Stimulated activated CD8-positive, alpha-beta memory T cell treated with anti-CD3 and anti-CD28 coated beads, Interleukin-15, amount 100 ng/mL, for 24 hours (primary cell): ENCODE measurements at places on chromosomes 1 and 21.

GRCh38 chr1:65310078-65310587 lies 790 bp downstream of the DNAJC6 start:
- DNase-seq: no peak

DNA sequence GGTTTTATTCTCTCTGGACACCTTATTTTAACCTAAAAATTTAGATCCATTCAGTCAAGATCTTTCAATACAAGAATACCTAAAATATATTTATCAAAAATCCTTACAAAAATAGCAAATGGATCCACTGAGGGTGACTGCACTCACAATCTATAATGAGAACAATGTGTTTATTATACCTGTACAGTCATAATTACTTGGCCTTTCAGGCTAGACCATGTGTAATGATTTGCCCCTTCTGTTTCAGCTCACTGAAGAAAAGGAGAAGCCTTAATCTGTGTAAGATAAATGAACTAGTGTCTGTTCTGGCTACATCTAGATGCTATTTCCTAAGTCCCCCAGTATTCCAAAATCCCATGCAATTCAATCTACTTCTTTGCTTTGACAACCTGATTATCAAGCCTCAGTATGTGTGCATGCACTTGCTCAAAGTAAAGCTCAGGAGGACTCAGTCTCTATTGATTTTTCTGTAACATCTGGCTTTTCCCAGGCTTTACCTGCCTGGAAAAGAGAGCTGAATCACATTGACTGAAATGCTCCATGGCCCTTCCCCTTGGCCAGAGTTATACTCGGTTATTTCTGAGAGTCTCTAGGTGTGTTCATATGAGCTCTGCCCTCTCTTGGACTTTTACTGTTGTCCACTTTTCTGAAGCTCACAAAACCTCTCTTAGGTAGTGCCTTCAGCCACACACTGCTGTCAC lies 27.6 kb downstream of the CRP start:
- no peak for DNase-seq

DNA sequence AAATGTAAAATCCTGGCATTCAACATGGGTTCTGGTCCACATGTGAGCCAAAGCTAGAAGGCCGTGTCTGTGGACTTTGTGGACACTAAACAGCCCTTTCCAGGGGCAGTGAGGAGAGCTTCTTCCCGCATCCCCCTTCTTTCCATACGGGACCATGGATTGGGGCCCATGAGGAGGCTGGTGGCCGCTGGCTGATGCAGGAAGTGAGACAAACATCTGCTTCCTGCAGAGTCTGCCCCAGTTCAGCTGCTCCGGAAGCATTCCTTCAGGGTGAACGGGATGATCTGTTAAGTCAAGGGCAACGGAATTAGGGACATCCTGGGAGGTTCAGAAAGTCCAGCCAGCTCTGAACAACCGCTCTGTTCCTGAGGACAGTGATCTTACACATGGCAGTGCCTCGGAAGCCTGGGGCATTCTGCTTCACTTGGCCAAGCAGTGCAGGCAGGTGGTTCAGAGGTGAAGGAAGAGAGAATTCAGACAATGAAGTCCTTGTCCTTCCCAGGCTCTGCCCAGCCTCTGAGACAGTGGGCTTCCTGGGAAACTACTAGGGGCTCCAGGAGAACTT lies 1.5 kb downstream of the CA6 start:
- no peak for DNase-seq

DNA sequence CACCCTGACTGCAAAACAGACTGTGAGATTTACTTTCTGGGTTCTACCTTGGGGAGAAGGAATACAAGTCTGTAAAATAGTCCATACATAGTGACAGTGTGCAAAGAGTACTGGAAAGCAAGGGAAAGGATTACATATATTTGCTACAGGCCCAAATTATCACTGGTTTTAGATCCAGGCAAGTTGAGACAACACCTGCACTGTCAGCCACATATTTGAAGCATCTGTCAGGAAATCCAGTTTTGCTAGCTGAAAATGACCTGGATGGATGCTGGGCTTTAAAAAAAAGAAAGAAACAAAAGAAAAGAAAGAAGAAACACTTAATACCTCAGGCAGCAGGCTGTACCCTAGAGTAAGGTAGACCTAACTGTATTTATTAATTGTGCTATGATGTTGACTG lies 23.9 kb upstream of the SPRR2G start:
- no peak for DNase-seq

- no peak for DNase-seq
These were observed 18.0 kb downstream of the PCP4 start for GRCh38 chr21:39885119-39885848.

GRCh38 chr1:212606395-212607205 lies 2.0 kb upstream of the ATF3 start:
- DNase-seq: peak; percentile 3

DNA sequence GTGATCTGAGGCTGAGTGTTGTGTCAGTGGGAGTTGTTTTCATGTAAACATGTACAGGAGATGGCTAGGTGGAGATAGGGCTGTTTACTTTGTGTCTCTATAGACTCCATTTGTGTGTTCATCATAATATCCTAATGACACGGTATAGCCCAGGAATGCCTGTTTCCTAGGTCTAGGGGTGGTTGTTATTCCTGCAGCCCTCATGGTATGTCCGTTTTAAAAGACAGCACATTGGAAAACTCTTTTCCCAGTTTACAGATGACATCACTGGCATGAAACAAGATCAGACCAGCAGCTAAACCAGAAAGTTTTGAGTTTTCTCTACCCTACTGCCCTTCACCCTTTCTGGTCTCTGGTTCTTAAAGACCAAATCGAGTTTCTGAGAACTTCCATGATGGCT lies 227.3 kb upstream of the TMEM51 start:
- no peak for DNase-seq

GRCh38 chr1:117541585-117541984 lies 64.3 kb upstream of the TENT5C start:
- no peak for DNase-seq

- DNase-seq: no peak
These were observed at the start of gene SPRR3 for GRCh38 chr1:153001382-153001781. Gene SPRR3, plus strand, starts transcription at chr1:153001749. Its CDS starts 1,272 bp downstream, at chr1:153003021.

DNA sequence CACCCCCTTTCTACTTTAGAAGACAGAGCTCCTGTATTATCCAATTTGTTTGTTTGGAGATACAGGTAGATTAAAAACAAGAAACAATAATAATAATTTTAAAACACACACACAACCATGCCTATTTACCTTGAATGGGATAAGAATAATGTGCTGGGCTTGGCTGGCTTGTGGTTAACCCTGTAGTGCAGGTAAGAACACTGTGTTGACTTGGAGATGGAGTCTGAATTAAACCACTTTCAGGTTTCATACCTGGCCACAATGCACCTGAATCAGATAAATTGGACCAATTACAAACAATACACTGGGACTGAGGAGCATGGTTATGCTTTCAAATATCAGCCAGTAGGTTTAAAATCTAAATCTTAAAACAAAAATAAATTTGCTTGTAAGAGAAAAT lies 60.8 kb downstream of the EYA3 start:
- no peak for DNase-seq

DNA sequence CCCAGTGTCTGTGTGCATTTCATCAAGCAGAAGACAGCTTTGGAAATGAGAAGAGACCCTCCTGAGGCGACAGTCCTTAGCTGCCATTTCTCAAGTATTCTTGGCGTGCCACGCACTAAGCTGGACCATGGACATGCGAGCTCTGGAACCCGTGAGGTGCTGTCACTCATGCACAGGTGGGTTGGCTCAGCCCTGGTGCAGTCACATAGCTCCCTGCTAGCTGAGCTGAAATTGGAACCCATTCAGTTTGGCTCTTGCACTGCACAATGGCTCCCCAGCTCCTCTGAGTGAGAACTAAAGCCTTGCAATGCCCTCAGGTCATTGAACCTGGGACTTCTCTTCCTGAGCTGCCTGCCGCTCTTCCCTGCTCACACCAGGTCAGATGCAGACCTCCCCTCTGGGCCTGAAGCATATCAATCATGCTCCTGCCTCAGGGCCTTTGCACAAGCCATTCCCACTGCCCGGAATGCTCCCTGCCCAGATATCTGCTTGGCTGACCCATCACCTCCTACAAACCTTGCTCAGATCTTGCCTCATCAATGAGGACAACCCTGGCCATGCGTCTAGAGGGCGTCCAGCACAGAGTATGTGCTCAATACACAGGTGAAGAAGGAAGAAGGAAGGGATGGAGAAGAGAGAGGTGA lies 6.3 kb upstream of the SRARP start:
- no peak for DNase-seq

- DNase-seq: no peak
These were observed 142.7 kb upstream of the SERTAD4 start for GRCh38 chr1:210089855-210090254.

DNA sequence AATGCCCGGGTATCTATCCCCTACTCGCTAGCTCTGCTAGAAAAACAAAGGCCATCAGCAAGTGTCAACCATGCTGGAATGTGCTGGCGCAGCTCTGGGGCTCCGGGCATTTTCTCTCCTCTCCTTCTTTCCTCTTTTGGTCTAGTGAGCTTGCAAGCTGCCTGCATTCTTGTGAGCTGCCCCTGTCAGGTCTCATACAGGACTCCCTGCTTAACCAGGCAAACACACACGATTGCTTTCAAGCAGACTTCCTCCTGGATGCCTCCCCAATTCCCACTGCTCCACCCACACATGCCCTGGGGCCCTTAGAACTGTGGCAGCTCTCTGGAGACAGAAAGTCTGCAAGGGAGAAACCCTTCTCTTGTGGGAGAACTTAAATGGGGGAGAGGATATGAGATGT lies 35.7 kb upstream of the SUCO start:
- no peak for DNase-seq

- no peak for DNase-seq
These were observed 469.8 kb upstream of the OLFM3 start for GRCh38 chr1:102466487-102466886.
